ENCODE measurements at places on chromosomes 13 and 19. TPM values are rescaled to one million over a fixed set of nuclear protein-coding genes. Genes with fewer than 3 reads are reported as not detected.

The UBXN6 gene
- 107 TPM for total RNA-seq

The SLC15A1 gene
- total RNA-seq: 0.22 TPM

The SIAH3 gene
- total RNA-seq: not detected

The F7 gene
- total RNA-seq: 0.27 TPM

The ADGRE3 gene
- 1.9 TPM for total RNA-seq

The KANK3 gene
- total RNA-seq: 28.2 TPM

The LONP1 gene
- total RNA-seq: 48.8 TPM

The SRRM5 gene
- total RNA-seq: 0.58 TPM

The MCEMP1 gene
- total RNA-seq: 2.6 TPM

The NCR1 gene
- total RNA-seq: 0.45 TPM

The IZUMO4 gene
- total RNA-seq: 37.8 TPM

The LGALS7B gene
- not detected for total RNA-seq

The ONECUT3 gene
- not detected for total RNA-seq

The RGS9BP gene
- 0.13 TPM for total RNA-seq

The FFAR2 gene
- total RNA-seq: 4.5 TPM

The DIAPH3 gene
- 0.31 TPM for total RNA-seq

The PEAK3 gene
- total RNA-seq: 0.71 TPM

The C1QTNF9 gene
- 2.4 TPM for total RNA-seq
